ENCODE measurements at places on chromosomes 16 and 17. TPM values are rescaled to one million over a fixed set of nuclear protein-coding genes. Genes with fewer than 3 reads are reported as not detected.

CCDC137 gene
- total RNA-seq: 20.3 TPM

HSD3B7 gene
- total RNA-seq: 16.0 TPM

SLC13A2 gene
- total RNA-seq: not detected

CD68 gene
- total RNA-seq: 24.5 TPM

C1QL1 gene
- total RNA-seq: 0.84 TPM

CIAO3 gene
- total RNA-seq: 36.8 TPM

KRT17 gene
- total RNA-seq: 0.42 TPM

ITGB4 gene
- total RNA-seq: 18.0 TPM

CASKIN1 gene
- total RNA-seq: 1.5 TPM

PKMYT1 gene
- 14.8 TPM for total RNA-seq

MYO1C gene
- total RNA-seq: 76.2 TPM

TNRC6C gene
- 3.8 TPM for total RNA-seq

TBC1D28 gene
- not detected for total RNA-seq

PTGES3L gene
- not detected for total RNA-seq

CES5A gene
- not detected for total RNA-seq

RUNDC3A gene
- total RNA-seq: not detected

MYH13 gene
- not detected for total RNA-seq

ASIC2 gene
- not detected for total RNA-seq

GNG13 gene
- total RNA-seq: not detected

CTF1 gene
- 0.92 TPM for total RNA-seq

PPP1R27 gene
- not detected for total RNA-seq

PITPNM3 gene
- total RNA-seq: 1.0 TPM

RAP1GAP2 gene
- 14.2 TPM for total RNA-seq

ZNF200 gene
- 11.9 TPM for total RNA-seq

LGALS9B gene
- total RNA-seq: 1.9 TPM

STX4 gene
- total RNA-seq: 25.1 TPM

GPT2 gene
- 23.3 TPM for total RNA-seq

CCL8 gene
- total RNA-seq: not detected

HSF4 gene
- total RNA-seq: 58.0 TPM

ABCA3 gene
- 11.7 TPM for total RNA-seq

ADAM11 gene
- total RNA-seq: 0.94 TPM

KRTAP9-8 gene
- not detected for total RNA-seq

CISD3 gene
- total RNA-seq: 11.2 TPM

RNF135 gene
- 27.0 TPM for total RNA-seq

VAT1L gene
- not detected for total RNA-seq

SBK1 gene
- total RNA-seq: 0.09 TPM

SDR42E1 gene
- not detected for total RNA-seq

IGSF6 gene
- not detected for total RNA-seq

ABCC11 gene
- total RNA-seq: not detected

TEKT5 gene
- not detected for total RNA-seq

ACSF3 gene
- 19.6 TPM for total RNA-seq

FGF11 gene
- 1.2 TPM for total RNA-seq

HOXB6 gene
- 11.6 TPM for total RNA-seq

TIMM22 gene
- 21.1 TPM for total RNA-seq

IFI35 gene
- total RNA-seq: 22.3 TPM
